ENCODE measurements at places on chromosomes 1 and 21. TPM values are rescaled to one million over a fixed set of nuclear protein-coding genes. Genes with fewer than 3 reads are reported as not detected.

HES5 gene
- total RNA-seq = not detected

F11R gene
- total RNA-seq = 20.0 TPM

PDPN gene
- total RNA-seq = not detected

RSPH1 gene
- 0.16 TPM for total RNA-seq

SLC25A33 gene
- 10.1 TPM for total RNA-seq

KCNJ10 gene
- total RNA-seq = not detected

GPR157 gene
- total RNA-seq = 1.9 TPM

DMBX1 gene
- total RNA-seq = not detected

ANKRD35 gene
- not detected for total RNA-seq

GUCA2A gene
- total RNA-seq = not detected

MIXL1 gene
- total RNA-seq = not detected

EDARADD gene
- total RNA-seq = 1.2 TPM

RXFP4 gene
- not detected for total RNA-seq

RNF207 gene
- 5.1 TPM for total RNA-seq

TPTE gene
- total RNA-seq = not detected

DDAH1 gene
- not detected for total RNA-seq

C1orf141 gene
- not detected for total RNA-seq

TMEM54 gene
- not detected for total RNA-seq

CLCA1 gene
- total RNA-seq = not detected

PHC2 gene
- 39.7 TPM for total RNA-seq

PARK7 gene
- 67.9 TPM for total RNA-seq

NCAM2 gene
- total RNA-seq = not detected

KCNN3 gene
- not detected for total RNA-seq

AHCTF1 gene
- total RNA-seq = 69.3 TPM

LDLRAP1 gene
- 46.1 TPM for total RNA-seq

CENPF gene
- total RNA-seq = 2.0 TPM

PRR9 gene
- not detected for total RNA-seq

TDRD5 gene
- not detected for total RNA-seq

PLA2G4A gene
- not detected for total RNA-seq

HPCA gene
- total RNA-seq = not detected

CCDC185 gene
- not detected for total RNA-seq

IRF6 gene
- total RNA-seq = 2.5 TPM

EVI5 gene
- total RNA-seq = 1.2 TPM

EPS15 gene
- 52.2 TPM for total RNA-seq

MAP10 gene
- total RNA-seq = 0.89 TPM

ZFYVE9 gene
- 5.9 TPM for total RNA-seq

MPL gene
- not detected for total RNA-seq

SLAMF9 gene
- total RNA-seq = not detected

NBPF12 gene
- total RNA-seq = 16.2 TPM

OR2L5 gene
- not detected for total RNA-seq

MAN1A2 gene
- 49.3 TPM for total RNA-seq

TCHH gene
- total RNA-seq = not detected

NKAIN1 gene
- total RNA-seq = not detected

GCSAML gene
- total RNA-seq = not detected

KCNE2 gene
- total RNA-seq = not detected

FALEC gene
- not detected for total RNA-seq

AIRE gene
- total RNA-seq = not detected

FCRL3 gene
- 5.5 TPM for total RNA-seq

Measured in CD8-positive, alpha-beta T cell (primary cell).